ENCODE measurements at places on chromosomes 2 and 18.
A peak's percentile ranks its signal among the peaks of the same experiment; 100 is the strongest.

- DNase-seq = no peak
Observed at GRCh38 chr18:79169958-79170555, 100.9 kb downstream of the ATP9B start.

DNA sequence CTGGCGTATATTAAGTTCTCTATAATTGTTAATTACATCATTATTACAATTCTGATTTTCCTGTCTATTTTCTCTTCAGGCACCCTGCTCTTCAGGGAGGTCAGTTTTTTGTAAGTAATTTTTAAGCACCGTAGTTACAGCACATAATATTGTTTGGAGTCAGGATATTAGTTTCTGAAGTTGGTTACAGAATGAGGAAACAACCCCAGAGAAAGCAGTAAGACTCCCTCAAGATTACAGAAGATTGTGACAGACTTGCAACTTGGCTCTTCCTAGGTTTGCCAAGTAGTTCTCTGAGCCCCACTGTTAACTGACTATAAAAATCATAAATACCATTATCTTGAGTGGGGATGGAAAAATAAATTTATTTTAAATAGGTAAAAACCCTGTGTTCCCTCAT, 921 bp downstream of the RPE start:
- DNase-seq = no peak

DNA sequence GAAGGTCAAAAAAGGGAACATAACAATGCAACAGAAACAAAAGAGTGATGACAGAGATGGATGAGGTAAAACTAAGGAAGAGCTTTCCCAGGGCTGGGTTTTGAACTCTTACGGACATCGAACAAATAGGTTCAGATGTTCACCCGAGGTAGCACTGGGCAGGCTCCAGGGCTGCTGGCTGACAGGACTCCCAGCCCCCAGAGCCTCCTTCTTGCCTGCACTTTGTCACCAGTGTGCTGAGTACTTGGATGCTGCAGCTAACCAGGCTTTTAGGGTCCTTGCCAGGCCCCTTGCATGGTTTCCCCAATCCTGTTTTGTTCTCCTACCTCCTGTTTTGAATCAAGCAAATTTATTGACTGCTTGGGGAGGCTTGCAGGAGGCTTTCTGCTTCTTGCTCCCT, 322.9 kb downstream of the DYSF start:
- DNase-seq = no peak

- no peak for DNase-seq
Observed at GRCh38 chr18:57523171-57523956, 63.1 kb downstream of the FECH start.

DNA sequence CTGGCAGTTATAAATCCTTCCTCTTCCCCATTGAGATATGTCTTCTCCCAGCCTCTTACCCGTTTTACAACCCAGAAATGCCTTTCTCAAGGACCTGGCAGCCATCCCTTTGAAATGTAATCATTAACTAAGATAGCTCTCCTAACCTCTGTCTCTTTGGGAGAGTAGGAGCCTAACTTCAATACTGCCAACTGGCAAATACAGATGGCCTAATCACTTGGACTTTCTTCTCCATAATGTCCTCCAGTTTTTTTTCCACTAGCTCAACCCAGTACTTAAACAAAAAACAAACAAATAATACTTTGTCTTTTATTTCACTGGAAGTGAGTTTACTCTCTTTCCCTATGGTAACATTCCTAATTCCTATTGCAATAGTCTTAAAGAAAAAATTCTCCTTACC, 1391.1 kb downstream of the SUCLG1 start:
- DNase-seq = no peak

DNA sequence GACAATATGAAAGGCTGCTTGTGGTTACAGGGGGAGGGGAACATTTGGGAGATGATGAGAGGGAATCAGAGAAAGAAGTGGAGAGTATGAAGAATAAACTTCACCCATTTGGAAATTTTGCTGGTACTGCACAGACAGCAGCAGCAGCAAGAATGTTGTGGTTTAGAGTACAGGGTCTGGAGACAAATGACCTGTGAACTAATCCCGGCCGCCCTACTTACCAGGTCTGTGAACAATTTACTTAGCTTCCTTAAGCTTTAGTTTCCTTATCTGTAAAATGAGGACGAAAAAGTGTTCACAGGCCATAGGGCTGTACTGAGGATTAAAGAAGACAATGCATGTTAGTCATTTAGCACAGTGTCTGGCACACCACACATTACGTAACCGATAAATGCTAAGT, 685.4 kb upstream of the CELF4 start:
- no peak for DNase-seq

GRCh38 chr2:9100080-9100876, 96.8 kb upstream of the MBOAT2 start:
- no peak for DNase-seq

DNA sequence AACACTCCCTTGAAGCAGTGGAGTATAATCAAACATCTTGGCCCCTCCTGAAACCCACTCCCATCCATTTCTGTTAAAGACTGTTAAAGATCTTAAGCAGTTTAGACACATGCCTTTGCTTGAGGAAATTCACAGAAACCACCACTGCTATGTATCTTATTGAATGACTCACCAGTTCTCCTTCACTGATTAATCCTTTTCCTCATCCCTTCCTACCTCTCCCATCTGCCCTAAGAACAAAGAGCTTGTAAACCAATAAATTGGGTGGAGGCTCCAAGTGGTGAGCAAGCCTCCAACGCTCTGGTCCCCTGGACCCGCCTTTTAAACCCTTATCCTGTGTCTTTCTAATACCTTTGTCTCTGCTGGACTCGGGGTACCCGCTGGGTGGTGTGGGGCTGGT, 746.1 kb downstream of the LRP1B start:
- no peak for DNase-seq

DNA sequence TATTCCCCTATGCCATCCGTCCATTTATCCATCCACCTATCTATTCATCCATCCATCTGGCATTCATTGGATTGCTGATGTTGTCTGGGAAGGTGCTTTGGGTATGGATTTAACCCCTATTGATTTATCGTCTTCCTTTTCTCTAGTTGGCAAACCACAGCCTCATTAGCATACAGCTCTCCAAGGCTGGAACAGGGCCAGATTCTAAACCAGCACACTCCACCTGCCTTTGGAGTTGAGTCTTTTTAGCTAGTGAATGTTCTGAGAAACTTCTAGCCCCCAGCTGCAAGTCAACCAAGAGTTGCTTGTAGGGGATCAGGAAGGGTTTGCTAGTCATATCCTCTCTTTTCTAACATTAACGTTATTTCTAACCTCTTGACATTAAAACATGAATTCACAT, 90.7 kb downstream of the NRP2 start:
- no peak for DNase-seq

- DNase-seq = no peak
Observed at GRCh38 chr2:202418027-202418426, 41.9 kb downstream of the BMPR2 start.

GRCh38 chr18:10877987-10878386, 271.4 kb downstream of the PIEZO2 start:
- DNase-seq = no peak

DNA sequence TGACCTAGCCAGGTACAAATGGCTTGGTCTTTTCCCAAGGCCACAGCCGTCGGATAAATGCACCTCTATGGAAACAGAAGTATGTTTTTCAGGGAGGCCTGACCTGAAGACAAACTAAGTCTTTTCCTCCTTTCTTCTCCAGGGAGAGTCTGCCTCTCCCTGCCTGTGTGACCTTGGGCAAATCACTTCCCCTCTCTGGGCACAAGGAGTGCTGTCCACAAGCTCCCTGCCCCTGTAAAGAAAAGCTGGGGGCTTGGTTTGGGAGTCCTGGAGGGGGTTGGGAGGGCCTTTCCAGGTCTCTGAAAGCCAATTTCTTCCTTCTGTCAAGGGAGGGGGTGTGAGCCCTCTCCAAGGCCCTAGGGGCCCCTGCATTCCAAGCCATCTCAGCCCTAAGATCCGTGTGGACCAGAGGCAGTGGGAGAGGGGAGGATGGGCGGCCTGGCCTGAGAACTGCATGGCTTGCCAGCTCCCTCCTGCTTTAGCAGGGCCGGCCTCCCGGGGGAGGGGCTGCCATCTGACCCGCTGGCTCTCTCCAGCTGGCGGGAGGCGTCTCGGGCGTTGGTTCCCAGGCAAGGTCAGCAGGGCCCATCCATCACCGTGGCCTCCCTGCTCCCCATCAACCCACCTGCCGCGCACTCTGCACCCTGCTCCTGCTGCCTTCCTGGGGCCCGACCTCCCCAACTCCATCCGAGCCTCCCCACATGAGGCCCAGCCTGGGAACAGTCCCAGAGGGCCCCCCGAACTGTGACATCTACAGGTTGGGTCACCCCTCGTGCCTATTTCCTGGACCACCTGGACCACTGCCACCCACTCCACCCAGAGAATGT, 61.4 kb downstream of the SMAD7 start:
- no peak for DNase-seq

DNA sequence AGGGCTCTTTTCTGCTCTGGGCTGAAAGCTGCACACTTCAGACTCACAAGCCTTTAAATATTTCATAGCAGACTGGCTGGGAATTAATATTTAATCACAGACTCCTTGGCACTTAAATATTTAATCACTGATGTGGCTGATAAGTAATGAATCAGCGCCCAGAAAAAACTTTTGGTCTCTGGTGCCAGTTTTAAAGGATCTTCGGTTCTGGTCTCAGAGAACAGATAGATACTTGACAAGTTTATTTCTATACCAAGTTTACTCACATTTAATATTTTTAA, 201.2 kb downstream of the MYCN start:
- DNase-seq = no peak

GRCh38 chr18:37402735-37403099, 162.9 kb downstream of the CELF4 start:
- DNase-seq = no peak

GRCh38 chr18:35386600-35387100, 9.5 kb upstream of the ZNF396 start:
- DNase-seq = peak; percentile 38

DNA sequence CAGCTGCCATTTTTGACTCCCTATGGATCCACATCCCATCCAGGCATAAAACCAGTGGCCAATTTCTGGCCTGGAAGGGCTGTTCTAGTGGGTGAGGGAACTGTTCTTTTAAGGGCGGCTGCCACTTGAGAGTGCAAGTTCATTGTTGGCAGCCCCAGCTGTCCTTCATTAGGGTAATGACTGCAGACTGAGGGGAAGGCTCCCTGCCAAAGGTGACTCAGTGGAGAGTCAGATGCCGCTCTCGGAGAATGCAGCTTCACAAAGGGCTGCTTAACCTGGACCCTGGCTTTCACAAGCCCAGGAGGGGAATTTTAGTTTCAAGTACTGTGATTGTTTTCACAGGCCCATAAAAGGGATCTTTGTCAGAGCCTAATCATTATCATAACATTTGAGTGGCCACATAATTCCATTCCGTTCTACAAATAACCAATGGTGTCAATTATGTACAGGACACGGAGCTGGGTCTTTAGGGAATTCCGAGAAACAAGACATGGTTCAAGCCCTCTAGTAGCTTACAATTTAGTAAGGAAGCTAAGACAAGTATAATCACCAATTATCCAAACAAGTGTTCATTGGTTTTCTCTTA, 235.7 kb downstream of the CDCA7 start:
- DNase-seq = no peak

GRCh38 chr2:163800951-163801381, 65.2 kb upstream of the FIGN start:
- no peak for DNase-seq

GRCh38 chr2:119286661-119287060, 63.0 kb downstream of the STEAP3 start:
- DNase-seq = no peak

DNA sequence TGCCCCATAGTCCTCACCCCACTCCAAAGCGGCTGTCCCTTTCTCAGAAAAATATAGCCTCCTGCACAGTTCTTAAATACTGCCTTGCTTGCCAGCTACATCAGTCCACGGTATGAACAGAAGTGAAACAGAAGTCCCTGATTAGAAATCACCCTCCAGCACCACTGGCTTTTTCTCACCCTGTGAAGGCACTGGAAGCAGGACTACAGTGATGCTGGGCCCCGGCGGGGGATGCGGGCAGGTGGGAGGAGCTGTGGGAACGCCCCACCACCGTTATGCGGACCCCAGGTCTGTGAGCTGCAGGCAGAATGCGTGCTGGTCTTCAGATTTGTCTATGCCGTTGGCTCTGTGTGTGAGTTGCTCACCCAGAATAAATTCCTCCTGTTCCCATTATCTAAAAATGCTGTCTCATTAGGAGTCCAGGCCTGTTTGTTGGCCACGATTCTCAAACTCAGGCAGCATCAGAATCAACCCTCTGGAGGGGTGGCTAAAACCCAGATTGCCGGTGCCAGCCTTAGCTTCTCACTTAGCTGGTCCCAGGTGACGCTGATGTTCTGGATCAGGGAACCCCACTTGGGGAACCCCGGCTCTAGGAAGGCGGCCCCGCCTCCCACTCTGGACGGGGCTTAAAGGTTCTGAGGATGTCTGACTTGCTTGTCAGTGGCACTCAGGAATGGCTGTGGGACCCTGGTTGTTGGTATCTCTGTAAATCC, 224.8 kb upstream of the PXDN start:
- DNase-seq = no peak

DNA sequence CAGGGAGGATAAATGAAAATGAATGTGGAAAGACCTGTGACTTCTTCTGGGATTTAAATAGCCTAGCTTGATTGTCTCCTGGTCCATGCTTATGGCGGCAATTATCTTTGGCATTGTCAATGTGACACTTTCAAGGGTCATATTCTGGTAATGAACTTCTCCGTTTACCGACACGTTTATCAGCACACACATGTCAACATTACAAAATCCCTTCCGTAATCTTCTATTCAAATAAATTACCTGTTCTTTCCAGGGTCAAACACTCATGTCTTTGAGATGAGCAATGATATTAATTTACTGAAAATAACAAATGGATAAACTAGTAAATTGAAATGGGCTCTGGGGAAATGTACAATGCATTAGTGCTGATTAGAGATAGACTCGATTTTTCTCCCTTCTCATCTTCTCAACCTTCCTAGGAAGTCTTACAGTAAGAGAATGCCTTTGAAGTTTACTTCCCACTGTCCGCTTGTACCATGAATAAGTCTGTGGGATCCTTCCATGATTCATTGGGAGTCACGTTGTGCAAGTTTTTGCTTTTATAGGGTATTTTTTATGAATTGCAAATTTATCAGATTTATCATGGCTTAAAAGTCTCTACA, 646.3 kb upstream of the LRATD1 start:
- no peak for DNase-seq

GRCh38 chr2:236250286-236250685, 13.9 kb downstream of the ASB18 start:
- no peak for DNase-seq

DNA sequence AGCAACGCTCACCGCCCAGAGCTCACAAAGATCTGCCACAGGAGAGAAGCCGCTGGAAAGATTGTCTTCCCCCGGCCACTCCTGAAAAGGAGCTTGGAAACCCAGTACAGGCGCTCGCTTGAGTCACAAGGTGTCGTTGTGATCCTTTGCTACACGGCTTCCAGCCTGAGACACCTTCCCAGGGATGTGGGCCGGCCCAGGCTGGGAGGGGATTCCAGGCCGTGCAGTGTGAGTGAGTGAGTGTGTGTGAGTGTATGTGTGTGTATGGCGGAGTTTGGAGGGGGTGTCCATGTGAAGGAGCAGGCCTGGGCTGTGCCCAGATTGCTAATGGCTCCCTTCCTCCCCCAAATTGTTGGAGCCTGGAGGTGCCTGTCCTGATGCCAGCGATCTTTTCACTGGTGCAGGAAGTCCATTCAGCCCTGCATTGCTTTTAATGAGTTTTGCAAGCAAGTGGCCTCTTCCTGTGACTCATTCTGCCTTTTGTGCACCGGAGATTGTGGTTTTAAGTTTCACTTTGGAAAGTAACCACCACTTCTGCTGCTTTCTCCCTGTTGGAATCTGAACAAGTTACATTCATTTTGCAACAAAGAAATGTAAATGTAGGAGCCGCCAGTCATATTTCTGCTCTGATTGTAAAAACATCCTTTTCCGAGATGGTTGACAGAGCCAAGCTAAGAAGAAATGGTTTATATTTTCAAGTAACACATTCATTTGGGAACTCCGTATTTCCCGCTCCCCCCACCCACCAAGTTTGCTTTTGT, 83.7 kb downstream of the LPIN1 start:
- DNase-seq = no peak
